Caudate nucleus (tissue), 63 donors: ENCODE measurements at places on chromosomes 5 and 9.

DNA sequence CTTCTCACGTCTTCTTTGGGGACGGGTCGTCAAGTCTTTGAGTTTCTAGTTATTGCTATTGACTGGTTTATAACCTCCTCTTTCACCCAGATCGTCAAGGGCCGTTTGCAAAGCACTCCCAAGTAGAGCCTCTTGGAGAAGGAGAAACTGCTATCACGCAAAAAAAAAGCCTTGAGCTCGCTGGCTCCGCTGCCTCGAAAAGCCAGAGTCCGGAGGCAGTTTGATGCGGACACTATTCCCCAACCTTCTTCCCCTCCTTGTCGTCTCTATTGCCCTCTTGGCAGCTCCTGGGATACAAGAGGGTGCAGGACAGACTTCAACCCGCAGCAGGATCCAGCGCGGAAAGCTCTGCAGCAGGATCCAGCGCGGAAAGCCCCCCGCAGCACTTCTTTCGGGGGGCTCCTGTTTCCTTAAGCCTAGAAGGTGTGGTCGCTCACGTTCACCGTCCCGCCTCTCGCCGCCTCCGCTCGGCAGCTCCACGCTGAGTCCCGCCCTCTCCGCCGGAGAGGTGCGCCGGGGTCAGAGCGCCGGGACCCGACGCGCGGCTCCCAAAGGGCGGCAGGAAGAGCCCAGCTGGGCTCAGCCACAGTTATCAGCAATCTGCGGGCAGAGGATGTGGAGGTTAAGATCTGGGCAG is at the start of gene PCDHAC1:
Gene PCDHAC1, plus strand, starts transcription at position 494 of the 637 bp plus-strand sequence. CDS start 594 bp downstream, outside the sequence.
- DNase-seq: no peak

DNA sequence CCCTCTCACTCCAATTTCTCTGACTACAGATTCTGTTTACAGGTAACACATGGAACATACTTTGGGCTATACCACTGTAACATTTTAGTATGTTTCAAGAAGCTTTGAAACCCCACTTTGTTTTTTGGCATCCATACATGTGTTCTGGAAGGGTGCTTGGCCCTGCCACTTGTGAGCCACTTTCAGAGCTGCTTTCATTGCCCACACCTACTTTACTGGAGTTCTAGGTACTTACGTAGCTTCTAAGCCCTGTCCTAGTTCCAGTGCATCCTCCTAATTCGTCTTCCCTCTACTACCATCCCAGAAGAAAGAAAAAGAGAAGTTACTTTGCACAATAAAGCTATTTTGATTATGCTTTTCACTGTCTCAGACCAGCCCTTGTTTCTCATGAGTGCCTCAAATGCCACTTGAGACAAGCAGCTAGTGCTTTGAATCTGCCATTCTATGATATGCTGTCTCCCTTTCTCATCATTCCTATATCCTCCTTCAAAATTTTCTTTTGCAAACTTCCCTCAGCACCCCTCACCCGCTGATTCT is 26.5 kb upstream of the C5orf47 start:
- no peak for DNase-seq

DNA sequence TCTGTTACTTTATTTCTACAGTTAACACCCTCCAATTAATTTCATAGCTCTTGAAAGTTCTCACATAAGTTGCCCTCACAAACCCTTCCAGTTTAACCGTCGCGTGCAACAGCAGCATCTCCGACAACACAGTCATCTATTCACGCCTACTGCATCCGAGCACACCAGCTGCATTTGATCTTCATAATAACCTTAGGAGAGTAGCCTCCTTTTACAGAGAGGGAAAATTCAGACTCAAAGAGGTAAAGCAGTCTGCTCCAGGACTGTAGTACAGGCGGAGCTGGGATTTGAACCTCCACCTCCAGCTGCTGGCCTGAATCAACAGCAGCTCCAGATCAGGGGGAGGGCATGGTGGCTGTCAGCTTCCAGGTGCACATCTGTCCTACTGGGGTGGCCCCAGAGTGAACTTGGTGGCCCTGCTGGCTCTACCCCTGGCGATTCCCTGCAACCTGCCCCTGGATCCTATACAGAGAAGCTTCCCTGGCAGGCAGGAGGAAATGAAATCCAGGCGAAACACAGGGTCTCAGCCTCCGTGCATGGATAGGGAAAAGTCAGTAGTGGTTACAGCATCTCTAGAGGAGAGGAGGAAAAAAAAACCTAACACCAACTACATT is 71.6 kb upstream of the UNC5A start:
- DNase-seq: no peak

GRCh38 chr9:123318202-123318601 is 37.8 kb upstream of the CRB2 start:
- no peak for DNase-seq

DNA sequence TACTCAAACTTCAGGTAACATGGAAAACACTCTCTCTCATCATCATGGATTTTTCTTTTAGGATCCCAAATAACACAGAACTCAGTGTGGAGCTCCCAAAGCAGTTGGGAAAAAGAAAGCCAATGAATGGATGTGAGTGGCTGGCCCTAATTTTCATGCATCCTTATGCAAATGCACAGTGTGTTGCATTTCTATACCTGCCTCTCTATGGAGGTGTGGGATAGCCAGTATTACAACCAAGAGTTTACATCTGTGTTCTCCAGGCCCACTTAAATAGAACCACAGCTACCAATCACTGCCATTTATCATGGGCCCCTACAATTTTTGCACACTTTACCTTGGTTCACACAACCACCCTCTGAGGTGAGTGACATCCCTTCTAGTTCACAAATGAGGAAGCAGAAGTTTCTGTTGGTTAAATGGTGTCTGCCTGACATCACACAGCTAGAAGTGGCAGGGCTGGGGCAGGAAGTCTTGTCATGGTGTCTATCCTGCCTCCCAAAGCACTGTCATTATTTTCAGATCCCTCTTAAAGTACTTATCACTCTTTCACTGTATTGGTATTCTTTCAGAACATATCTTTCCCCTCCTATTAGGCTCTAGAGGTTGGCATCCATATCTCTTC is 17.3 kb downstream of the MAMDC2 start:
- no peak for DNase-seq

DNA sequence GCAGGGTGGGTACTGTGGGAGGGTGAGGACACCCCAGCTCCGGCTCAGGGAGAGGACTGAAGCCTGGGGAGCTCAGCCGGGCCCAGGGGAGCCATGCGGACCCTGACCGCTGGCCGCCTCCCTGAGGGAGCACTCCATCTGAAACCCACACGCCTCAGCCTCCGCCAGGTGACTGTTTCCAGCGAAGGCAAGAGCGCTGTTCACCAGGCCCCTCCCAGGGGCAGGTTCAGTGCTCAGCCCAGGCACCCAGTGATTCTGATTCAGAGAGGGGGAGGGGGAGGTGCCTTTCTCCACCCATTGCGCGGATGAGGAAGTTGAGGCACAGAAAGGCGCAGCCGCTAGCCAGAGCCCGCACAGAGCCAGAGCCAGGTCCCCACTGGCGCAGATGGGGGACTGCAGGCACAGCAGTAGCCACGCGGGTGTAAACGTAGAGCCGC is 27.0 kb downstream of the ADGRD2 start:
- no peak for DNase-seq

DNA sequence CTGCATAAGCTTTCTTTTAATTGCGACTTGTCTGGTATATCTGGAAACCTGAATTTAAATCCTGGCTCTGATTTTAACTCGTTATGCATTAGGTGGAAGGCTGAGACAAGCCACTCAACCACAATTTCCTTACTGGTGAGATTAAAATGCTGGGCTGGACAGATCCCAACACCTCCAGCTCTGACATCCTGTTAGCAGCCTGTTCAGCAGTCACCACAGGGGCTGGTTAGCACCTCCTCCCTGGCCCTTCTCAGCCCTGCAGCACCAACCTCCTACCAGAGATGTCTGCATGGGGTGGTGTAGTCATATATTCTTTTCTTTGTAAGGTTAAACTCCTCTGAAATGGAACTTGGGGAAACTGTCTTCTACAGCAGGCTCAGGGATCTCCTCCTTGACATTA is 156.5 kb upstream of the NFIL3 start:
- no peak for DNase-seq

- no peak for DNase-seq
These were observed 31.4 kb downstream of the ANKRD33B start for GRCh38 chr5:10595293-10595671.

DNA sequence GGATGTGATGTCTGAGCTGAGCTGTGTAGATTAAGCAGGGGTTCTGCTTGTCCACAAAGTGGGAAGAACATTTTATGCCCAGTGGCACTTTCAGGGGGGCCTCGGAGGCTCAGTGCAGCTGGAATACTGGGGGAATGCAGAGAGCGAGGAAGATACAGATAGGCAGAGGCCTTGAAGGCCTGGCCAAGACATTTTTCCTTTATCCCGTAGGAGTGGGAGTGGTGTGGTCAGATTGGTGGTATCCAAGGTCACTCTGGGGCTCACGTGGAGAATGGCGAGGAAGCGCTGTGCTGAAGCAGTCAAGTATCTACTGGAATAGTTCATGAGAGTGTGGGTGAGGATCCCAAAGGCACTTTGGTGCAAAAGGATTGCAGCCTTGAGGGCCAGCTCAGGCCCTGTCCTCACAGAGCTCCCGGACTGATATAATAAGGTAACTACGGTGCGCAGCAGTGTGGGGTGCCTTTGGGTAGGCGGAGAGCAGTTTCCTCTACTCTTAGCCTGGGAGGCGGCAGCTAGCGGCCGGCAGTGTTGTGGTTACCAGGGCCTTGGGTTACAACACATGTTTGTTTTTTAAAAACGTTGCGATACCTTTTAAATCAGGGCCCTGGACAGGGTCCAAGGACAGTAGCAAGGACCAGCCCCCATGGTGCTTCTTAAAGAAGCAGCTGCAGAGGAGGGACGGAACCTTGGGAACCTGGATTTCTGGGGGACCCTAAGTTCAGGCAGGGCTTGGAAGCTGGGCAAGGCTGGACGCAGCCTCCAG is 10.8 kb upstream of the CCDC69 start:
- no peak for DNase-seq

DNA sequence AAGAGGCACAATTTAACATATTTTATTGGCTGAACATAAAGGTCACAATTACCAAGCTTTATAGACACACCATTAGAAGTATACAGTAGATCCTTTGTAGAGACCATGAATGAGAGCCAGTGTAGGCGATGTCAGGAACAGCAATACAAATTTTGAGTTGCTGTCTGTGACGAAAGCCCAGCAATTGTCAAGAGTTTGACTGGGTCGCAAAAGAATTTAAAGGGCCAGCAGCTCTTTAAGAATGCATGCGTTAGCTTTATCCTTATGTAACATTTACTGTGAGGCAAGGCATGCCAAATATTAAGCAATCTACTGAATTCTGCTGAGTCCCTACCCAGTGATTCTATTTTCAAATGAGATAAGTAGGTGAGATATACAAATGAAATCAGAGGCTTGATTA is 236.9 kb downstream of the ARRDC3 start:
- no peak for DNase-seq

DNA sequence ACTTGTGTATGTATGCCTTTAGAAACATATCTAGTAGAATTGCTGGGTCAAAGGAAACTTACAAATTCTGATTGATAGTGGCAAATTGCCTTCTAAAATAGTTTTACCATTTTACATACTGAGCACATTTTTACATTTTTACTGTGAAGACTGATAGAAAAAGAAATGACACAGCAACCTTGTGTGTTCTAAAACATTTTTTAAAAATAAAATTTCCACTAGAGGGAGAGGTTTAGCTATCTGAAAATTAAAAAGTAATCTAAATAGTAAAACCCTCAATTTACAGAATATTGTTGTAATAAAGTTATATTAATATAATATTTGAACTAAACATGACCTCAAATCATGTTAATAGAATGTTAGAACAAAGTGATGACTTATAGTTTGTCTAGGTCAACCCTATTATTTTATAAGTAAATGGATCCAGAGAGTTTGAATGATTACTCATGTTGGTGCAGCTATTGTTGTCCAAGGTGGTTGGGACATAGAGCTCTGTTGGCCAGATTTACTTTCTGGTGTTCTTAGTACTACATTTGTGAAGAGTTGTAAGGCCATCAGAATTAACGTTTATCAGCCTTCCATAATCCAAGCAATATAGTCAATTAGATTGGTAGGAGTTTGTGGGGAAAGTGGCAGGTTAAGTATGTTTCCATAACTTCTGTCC is 17.2 kb downstream of the CENPP start:
- DNase-seq: no peak

DNA sequence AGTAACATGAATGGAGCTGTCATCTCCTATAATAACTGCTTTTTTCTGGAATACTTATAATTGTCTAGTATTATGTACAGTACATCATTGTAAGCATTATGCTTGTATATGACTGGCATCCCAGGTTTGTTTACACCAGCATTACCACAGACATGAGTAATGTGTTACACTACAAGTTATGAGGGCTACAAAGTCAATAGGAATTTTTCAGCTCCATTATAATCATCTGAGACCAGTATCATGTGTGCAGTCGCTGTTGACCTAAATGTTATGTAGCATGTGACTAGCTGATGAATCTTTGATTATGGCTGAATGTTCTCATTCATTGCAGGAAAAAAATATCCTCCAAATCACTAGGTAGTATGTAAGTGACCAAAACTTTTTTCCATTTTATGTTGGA is 2.2 kb downstream of the ZCCHC9 start:
- DNase-seq: no peak

DNA sequence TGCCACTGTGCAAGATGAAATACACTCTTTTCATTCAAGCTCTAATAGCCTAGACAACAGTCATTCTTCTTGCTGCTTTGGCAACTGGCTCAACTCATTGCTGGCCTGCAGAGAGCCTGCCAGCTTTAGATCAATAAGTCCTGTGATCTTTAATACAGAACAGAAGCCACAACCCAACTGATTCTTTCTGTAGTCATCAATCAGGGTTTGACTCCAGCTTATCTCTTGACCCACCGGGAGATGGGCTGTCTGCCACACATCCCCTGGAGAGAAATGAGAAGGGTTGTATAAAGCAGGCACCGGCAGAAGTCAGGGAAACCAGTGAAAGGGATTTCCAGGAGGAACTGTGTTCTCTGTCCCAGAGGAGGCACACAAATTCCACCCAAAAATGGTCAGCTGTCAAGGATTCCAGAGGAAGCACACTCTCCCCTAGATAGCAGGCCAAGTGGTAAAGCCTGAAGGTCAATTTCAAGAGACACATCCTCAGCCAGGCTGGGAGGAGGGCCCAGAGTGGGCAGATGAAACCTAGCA is 24.5 kb downstream of the LHFPL2 start:
- DNase-seq: no peak

GRCh38 chr5:66174338-66174737 is 30.2 kb downstream of the SREK1 start:
- DNase-seq: no peak
